ENCODE measurements at places on chromosomes 4 and X. TPM values are rescaled to one million over a fixed set of nuclear protein-coding genes. Genes with fewer than 3 reads are reported as not detected.

DNA sequence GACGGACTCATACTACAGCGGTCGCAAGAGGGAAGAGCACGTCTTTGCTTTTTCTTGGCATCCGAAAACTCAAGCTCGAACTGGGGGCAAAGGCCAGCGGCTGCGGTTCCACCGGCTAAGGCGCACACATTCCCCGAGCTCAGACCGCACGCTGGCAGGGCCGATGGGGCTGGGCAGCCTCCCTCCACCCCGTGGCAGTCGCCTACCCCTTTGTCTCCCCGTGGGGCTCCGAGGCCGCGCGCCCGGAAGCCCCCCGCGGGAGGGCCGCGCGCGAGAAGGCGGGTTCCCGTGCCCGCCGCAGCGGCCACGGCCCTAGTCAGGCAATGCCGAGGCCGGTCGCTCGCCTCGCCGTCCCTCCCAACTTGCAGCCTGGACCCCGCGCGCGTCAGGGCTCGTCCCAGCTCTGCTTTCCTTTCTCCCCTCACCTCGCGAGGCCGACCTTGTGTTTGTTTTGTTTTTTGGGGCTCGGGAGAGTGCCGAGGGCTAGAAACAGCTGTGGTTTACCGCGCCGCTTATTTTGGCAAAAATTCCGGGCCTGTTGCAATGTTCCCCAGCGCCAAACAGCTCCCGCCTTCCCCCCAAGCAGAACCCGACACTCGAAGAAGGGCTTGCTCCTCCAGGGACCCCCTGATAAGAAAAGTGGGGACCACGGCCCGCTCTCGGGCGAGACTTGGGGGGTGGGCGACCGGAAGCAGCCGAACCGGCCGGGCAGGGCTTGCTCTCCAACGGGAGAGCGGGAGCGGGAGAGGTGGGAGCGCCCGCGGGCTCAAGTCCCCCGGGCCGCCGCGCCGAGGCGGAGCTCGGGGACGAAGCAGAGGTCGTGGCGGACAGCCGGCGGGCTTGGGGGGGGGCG is 561 bp upstream of the N4BP2 start:
- peak; percentile 83 for DNase-seq

The HPGDS gene
- total RNA-seq, result 2.3 TPM

- DNase-seq, result no peak
Measured at GRCh38 chrX:129679901-129680300, 25.1 kb upstream of the APLN start.

GRCh38 chr4:54104907-54105306 is 4.9 kb downstream of the GSX2 start:
- no peak for DNase-seq

The RHOXF2B gene
- not detected for total RNA-seq

The PIGA gene
- 14.7 TPM for total RNA-seq

- no peak for DNase-seq
Measured at GRCh38 chr4:80486603-80487002, 151.1 kb downstream of the CFAP299 start.

GRCh38 chr4:124092101-124092500 is 620.4 kb downstream of the ANKRD50 start:
- no peak for DNase-seq

DNA sequence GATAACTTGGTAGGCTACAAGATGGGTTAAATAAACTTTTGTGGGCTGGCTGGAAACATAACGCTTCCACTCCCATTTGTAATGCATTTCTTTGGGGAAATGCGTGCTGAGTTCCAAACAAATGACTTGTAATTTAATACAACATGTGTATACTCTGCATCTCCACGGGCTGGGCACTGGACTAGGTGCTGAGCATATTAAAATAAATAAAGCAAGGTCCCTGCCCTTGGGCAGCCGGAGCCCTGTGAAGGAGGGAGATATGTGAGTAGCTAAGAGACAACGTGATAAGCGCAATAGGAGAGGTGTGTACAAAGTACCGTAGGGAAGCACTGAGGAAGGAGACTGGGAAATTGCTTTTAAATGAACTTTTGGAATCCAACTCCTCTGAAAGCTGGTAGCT is 147.2 kb upstream of the RBPJ start:
- no peak for DNase-seq

The GALNT7 gene
- total RNA-seq, result 10.4 TPM

GRCh38 chr4:3869174-3869572 is 103.0 kb downstream of the ADRA2C start:
- peak; percentile 31 for DNase-seq

The FOXR2 gene
- not detected for total RNA-seq

GRCh38 chrX:12115377-12115776 is 22.9 kb upstream of the FRMPD4 start:
- no peak for DNase-seq

DNA sequence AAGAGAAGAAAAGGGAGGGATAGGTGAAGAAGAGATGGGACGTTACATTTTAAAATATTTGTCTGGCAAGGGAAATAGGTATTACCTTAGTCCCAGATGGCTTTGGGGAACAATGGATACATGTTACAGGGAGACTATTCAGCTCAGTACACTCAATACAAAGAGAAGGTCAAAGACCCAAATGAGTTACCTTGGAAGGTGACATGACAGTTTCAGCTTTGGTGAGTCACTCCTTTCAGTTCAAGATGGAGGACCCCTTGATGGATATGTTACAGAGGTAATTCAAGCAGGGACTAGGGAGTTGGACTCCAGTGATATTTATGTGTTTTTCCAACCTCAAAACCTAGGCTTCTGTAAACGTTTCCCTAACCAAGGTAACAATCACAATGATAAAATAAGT is 5.0 kb downstream of the NOA1 start:
- DNase-seq, result no peak

DNA sequence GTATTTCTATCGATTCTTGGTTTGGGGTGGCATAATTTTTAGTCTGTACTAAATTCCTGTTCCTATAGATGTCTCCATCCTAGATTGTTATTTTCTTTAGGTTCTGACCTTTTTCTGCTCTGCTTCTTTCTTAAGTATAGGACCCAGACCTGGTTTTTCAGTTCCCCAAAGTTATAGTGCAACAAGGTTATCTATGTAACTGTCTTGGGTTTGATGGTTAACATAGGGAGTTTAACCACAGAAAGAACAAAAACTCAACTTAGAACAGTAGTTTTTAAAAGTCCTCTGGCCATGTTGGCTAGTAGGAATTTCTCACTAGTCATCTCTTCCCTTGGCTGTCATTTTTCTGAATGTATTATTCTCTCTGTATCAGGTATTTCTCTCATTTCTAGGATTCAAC is 38.8 kb upstream of the MAD2L1 start:
- DNase-seq, result no peak

GRCh38 chr4:73259571-73260090 is 1.0 kb upstream of the ANKRD17 start:
- DNase-seq, result no peak

GRCh38 chr4:48178931-48179330 is 44.9 kb upstream of the TXK start:
- no peak for DNase-seq

The WDR19 gene
- 25.6 TPM for total RNA-seq

GRCh38 chrX:123324625-123325024 is 140.5 kb downstream of the GRIA3 start:
- no peak for DNase-seq

GRCh38 chr4:42672359-42673081 is 15.6 kb upstream of the ATP8A1 start:
- no peak for DNase-seq

GRCh38 chr4:113325876-113326615 is 276.6 kb downstream of the ANK2 start:
- DNase-seq, result no peak

DNA sequence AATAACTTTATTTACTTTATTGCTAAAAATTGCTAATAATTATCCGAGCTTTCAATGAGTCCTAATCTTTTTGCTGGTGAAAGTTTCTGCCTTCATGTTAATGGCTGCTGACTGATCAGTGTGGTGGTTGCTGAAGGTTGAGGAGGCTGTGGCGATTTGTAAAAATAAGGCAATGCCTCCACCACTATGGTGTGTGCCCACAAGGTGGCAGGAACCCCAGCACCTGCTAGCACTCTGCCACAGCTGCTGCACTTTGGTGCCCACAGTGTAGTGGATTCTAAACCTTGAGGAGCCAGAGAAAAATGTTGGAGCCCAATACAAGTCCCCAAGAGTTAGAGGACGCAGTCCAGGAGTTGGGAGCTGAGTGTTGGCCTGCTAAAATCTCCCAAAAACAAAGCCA is 1237.1 kb downstream of the PCDH19 start:
- no peak for DNase-seq

DNA sequence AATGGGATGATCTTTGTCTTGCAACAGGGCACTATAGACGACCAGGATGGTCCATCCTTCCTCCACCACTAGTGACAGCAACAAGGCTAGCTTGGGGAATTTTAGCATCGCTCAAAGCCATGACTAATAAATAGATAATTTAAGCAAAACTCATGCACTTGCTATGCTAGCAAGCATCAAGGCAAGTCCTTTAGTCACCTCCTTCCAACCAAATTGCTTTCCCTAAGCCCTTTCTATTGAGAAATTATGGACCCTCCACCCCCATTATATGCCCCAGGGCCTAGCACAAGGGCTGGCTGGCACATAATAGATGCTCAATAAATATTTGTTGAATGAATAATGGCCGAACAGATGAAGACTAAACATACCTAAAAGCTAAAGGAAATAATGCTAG is 28.6 kb downstream of the SLC16A2 start:
- DNase-seq, result no peak

DNA sequence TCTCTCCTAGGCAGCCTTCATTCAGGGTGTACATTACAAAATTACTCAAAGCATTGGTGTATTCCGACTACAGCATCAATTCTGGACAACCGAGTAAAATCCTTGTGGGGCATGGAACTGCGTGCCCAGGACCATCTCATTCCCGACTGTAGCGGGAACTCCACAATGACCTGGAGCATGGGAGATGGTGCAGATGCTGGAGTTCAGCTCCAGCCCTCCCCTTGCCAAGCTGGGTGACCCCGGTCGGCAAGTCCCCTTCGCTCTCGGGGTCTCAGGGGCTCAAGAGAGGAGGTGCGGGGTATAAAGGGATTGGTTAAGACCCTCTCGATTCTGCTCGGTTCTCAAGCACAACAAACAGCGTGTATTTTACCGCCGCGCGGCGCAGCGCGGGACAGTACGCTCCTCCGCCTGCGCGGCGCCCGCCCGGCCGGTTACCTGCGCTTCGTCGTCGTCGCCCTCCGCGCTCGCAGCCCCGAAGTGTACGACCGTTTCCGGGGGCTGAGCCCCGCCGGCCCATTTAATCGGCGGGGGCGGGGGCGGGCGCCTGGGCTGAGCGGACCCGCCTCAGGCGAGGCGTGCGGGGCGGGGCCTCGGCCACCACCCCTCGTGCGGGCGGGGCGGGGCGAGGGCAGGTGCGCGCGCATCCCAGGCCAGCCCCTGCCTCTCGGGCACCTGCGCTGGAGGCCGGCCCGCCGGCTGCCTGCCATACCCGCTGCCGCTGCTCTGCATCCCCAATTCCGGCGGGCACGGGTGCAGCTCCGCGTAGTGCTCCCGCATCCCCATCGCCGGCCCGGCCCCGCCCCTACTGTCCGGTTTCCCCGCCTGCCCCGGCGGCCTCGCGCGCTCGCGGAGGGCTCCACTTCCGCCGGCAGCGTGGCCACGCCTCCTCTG is at the start of gene G6PD:
Gene G6PD (minus strand): TSS at position 493 of the 891 bp plus-strand sequence. CDS start 691 bp downstream, outside the sequence.
- DNase-seq, result no peak

DNA sequence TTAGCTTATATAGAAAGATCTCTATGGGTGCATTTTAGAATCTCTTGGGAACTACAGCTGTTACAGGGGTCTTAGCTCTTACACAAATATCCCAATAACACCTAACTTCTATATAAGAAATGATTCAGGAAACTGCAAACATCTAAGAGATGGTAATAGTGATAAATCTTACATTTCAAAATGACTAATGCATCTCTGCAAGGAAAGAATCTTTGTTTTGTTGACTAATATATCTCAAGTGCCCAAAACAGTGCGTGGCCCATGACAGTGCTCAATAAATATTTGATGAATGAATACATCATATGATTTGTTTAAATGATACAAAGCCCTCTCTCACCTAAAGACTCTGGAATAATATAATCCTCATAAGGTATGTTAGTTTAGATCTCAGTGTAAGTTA is 47.5 kb downstream of the CENPE start:
- DNase-seq, result no peak

DNA sequence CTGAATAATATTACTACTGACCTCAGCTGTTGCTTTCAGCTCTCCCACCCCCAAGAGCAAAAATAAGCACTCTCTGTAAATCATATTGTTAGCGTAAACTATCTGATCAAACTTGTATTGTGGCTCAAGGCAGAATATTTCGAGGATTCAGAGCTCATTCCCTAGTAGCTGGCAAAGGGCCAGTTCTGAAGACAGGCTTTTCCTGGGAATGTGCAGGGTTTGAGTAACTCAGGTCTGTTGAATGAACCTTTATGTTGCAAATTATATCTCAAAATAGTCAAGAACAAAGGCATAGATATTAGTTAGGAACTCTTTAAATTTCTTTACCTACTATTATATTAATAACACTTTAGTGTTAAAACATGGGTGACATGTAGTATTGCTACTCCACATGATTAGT is 454.9 kb downstream of the CCSER1 start:
- DNase-seq, result no peak

DNA sequence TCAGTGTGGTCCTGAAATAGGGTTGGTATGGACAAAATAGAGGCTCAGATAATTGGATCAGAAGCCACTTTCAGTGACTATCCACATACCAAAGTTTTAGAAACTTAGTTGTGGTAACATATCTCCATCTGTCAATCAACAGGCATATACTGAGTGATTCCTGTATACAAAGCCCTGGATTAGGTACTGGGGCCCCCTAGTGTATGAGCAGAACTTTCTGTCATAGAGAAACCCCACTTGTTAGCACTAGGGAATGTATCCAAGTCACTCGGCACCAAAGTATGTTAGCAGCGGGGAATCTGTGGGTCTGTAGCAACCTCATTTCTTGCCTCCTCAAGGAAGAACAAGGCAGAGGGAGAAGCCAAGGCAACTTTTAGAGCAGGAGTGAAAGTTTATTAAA is 50.7 kb downstream of the MAP7D3 start:
- no peak for DNase-seq

The CHRDL1 gene
- total RNA-seq, result 4.7 TPM

GRCh38 chrX:30690330-30690729 is 37.1 kb downstream of the GK start:
- no peak for DNase-seq

The TRIM61 gene
- total RNA-seq, result not detected

DNA sequence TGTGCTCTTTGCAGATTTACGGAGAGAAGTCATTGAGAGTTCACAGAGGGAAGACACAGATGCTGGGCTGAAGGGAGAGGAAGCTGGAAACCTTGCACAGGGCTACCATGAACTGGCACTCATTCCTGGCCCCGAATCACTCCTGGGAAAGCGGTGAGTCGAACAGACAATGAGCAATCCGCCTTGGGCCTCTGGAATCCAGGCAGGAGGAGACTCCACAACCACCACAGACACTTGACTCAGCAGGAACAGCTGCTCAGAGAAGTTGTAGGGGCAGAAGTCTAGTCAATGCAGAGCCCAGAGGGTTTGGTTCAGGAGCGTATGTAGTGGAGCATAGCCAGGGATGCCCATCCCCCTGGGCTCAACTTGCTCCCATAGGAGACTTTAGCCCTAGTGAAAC is 62.8 kb upstream of the GRIA3 start:
- DNase-seq, result no peak

DNA sequence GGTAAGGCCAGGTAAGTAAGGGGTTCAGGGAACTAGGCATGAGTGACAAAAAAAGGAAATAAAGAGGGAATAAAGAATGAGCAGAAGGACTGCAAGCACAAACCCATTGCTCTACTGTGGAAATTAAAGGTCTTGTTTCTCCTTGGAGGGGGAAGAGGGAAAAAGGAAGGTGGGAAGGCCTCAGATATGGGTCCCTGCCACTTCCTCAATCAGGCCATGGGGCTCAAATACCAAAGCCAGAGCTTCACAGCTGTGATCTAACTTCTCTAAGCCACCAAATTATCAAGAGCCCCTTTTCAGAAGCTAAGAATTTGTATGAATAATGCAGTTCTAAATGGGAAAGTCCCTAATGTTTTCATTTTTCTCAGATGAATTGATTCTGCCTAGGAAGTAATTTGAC is 4.7 kb downstream of the USP51 start:
- DNase-seq, result no peak
